Sigmoid colon (tissue), 7 donors: ENCODE measurements at places on chromosomes 7 and 10.

GRCh38 chr10:113612154-113612553, 51.7 kb downstream of the NRAP start:
- no peak for DNase-seq

GRCh38 chr7:106747804-106748203, 86.8 kb upstream of the CCDC71L start:
- DNase-seq = no peak

GRCh38 chr10:32189400-32190084, 133.3 kb upstream of the KIF5B start:
- DNase-seq = no peak

GRCh38 chr7:158270106-158270775, 317.4 kb downstream of the PTPRN2 start:
- peak; percentile 57 for DNase-seq

GRCh38 chr10:120437541-120437940, 19.5 kb upstream of the PLPP4 start:
- no peak for DNase-seq

GRCh38 chr7:12322284-12322902, 81.3 kb downstream of the VWDE start:
- DNase-seq = no peak

GRCh38 chr10:78338717-78339116, 305.1 kb downstream of the RPS24 start:
- DNase-seq = peak; percentile 33

GRCh38 chr10:63819753-63820329, 298.6 kb downstream of the REEP3 start:
- DNase-seq = peak; percentile 78

DNA sequence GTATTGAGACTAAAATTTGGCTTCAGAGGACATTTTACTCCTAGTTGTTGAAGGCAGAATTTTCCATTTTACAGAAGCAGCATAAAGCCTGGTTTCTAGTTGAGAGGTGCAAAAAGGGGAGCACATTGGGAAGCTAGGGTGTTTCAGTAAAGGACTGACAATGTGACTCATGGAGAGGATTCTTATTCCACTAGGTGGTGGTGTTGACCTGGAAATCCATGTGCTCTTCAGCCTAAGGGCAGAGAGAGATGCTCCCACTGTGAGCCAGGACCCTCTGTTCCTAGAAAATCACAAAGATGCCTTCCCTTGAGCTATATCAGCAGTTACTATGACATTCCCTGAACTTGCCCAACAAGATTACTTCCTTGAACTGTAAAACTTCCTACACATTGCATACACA, 687.8 kb downstream of the IPMK start:
- no peak for DNase-seq

- no peak for DNase-seq
Observed at GRCh38 chr7:13042605-13043236, 355.3 kb downstream of the ARL4A start.

DNA sequence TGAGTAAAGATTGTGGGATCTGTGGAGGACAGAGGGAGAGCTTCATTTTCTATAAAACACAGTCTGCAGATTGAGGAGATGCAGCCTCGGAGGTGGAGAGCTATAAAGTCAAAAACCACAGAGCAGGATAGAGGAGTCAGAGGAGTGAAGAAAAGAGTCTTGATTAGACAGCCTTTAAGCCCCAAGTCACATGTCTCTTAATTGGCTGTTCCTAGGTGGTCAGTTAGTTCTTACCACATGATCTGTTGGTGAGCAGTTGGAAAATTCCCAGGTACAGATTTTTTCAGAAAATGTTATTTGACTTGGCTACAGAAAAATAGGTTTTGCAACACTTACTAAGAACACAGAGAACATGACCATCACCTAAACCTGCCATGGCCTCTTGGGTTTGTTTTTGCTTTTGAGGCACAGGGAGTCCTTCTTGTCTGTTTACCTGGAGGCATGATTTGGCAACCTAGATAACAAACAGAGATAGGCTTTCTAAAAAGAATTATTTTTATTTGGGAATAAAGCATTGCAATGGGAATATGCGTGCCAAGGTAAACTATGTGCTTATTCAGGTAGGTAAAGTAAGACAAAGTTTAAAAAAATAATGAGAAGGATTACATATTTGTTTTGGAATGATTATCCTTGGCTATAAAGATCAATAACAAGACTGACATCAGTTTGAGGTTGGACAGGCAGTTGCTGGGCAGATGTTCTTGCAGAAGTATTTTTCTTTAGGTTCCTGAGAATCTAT, 604 bp upstream of the CYP3A43 start:
- no peak for DNase-seq

GRCh38 chr7:14219125-14219524, 229.7 kb upstream of the ETV1 start:
- DNase-seq = no peak
